ENCODE measurements at places on chromosomes 12 and 14.

DNA sequence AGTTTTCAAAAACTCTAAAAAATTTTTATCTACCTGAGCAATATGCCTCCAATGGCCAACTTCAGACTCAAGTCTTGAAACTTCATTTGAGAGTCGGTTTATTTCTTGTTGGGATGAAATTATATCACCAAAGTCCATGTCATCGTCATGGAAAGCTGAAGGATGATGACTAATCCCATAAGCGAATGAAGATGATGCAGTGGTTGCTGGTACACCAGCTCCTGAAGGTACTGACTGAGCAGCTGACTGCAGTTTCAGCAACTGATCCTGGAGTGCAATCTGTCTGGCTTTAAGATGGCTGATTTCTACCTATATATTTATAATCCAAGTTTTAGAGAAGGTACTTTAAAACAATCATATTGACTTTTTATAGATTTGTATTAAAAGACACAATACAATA, 18.3 kb downstream of the TRIP11 start:
- DNase-seq = no peak

- DNase-seq = no peak
These were observed 235.0 kb downstream of the ATP23 start for GRCh38 chr12:58176296-58176869.

DNA sequence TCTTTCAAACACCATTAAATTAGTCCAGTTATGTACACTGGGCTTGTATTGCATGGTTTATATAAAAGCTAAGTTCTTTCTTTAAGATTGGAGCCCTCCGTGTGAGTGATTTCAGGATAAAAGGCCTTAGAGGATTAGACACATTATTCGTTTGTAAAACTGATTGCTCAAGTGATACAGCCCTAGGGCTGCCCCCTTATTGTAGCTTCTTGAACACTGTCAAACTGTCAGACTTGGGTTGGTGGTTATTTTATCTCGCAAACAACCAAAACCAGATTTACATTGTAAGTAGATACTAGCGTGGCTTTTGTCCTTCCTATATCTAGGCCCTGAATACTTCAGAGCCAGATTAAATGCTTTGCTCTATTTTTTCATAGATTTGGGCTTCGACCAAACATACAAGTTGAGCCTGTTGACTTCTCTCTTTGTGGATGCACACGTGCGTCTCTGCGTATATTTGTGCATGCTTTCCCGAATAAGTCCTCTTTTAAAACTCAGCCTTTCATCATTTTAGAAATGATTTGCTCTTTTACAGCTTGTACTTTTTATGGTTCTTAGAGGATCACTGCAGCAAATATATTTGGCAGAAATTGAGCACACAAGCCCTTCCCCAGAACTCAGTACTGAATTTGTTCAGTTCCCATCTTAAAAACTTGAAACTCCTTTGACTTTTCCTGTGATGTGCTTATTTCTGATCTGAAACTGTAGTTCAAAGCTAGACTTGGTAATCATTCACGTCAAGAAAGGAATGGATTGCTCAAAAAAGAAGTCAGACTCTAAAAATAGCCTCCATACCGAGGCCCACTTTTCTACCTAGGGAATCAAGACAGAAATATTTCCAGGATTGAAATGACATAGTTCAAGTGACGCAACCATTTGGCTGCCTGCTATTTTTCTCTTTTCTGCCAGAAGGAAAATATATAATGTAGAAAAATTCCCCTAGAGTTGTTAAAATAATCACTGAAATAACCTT, 129.5 kb downstream of the ETV6 start:
- no peak for DNase-seq

DNA sequence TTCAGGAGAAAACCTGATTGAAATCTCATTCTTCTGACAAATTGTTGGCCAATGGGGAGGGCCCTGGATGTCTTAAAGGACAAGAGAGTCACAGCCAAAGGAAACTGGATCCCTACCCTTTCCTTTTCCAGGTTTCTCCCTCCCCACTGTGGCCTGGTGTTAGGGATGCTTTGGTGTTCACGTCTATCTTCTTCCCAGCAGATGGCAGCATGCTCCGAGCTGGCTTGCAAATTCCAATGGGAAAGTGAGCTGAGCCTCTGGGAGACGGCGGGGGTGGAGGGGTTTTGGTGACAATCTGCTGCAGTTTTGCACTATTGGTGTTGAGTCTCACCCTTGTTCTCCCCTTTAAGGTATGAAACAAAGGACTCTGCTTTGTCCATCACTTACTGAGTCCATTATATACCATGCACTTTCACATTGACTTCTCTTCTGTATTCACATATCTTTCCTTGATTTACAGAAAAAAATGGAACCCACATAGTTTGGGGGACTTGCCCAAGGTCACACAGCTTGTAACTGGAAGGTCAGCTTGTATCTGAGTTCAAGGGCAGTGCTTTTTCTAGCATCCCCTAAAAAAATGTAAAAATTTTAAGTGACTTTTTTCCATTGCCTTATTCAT, 39.3 kb downstream of the CCDC177 start:
- DNase-seq = no peak

- no peak for DNase-seq
These were observed at the start of gene FLRT2 for GRCh38 chr14:85529803-85530574. FLRT2 (plus strand) TSS chr14:85530144; CDS start chr14:85621515, 91,371 bp downstream.

- no peak for DNase-seq
These were observed 14.0 kb downstream of the GPR68 start for GRCh38 chr14:91230397-91231035.

GRCh38 chr14:96762650-96763049, 34.5 kb upstream of the VRK1 start:
- peak; percentile 46 for DNase-seq

Measured in CD4-positive, alpha-beta memory T cell (primary cell).